8988T (cell line): ENCODE measurements at places on chromosomes 2 and 18.

DNA sequence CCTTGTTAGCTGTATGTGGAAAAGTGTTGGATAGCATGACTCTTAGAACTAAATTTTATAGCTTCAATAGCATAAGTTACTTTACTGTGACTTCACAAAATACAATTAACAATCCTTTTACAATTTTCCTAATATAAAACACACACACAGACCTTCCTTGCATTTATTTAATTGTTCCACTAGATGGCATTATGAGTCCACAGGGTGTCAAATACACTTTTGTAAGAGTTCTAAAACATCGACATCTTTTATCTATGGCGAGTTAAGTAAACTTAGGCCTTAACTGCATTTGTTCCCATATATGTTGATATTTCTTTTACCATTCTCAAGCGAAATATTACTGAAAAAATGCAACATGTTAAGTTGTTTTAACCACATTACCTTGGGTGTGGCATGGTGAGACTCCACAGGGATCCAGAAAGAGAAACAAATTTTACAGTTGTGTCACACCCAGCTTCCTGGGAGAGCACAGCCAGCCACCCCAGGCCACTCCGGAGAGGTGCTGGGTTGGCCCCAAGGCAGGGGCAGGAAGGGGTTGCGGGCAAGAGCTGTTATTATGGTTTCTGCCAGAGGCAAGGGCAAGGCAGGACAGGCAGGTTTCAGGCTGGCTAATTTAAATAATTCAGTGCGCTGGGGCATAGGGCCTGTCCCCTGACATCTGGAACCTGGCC lies 312.4 kb upstream of the MC4R start:
- no peak for DNase-seq

DNA sequence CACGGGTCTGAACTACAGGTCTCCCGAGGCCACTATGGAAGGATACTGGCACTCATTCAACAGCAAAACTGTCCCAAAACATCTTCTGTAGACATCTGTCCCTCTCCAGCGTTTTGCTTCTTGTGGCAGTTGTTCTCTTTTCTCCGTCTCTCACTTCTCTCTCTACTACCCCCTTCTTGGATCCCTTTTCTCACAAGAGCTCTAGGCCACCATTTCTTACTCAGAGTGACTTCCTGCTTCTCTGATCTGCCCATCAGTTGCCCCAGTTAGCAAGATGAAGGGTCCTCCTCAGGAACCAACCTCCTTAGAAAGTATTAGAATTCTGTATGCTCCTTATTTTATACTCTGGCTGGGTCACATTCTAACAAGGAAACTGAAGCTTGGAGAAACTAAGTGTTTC lies 32.6 kb downstream of the BCL2 start:
- no peak for DNase-seq

DNA sequence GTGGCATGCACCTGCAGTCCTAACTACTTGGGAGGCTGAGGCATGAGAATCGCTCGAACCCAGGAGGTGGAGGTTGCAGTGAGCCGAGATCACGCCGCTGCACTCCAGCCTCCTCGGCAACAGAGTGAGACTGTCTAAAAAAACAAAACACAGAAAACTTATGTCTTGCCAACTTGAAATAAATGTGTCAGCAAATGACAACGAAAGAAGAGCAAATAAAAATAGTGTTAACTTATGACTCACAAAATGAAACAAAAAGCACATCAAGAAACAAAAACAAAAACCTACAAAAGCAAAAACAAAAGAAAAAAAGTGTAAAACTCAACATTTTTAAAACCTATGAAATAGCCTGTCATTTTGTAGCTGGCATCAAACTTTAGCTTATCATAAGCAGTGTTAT lies 65.2 kb downstream of the KCNH7 start:
- DNase-seq: no peak

GRCh38 chr18:41577529-41577928 lies 377.5 kb upstream of the PIK3C3 start:
- DNase-seq: no peak

DNA sequence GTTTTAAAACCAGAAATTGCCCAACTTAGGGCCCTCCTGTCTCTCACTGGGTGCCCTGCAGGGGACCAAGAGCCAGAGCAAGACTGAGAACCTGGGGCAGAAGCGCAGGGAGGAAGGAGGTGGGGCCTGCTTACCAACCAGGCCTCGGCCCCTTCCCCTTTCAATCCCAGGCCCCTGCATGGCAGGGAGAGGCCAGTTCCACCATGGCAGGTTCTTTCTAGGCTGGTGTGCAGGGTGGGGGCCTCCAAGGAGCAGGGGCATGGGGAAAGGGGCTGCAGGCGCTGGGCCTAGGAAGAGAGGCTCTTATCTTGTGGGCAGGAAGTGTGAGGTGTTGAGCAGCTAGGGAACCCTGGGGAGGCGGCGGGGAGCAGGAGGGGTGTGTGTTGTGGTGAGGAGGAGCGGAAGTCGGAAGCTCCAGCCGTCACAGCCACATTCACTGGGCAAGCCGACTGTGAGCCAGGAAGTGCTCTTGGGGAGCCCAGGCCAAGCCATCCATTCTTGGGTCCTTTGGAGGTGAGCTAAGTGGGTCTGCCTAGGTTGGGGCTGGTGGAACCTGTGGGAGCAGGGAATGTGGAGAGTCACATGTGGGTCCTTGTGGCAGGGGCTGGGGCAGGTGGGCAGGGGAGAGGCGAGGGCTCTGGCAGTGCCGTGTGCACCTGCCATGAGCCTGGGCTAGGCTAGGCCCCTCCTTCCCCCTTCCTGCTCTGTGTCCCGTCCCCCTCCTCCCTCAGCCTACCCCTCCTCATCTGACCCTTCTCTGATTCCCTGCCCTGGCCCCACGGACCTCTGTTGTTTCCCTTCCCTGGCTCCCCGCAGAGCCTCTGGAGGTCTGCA lies at the start of gene PSD4:
Gene PSD4 (plus strand): TSS at position 430 of the 834 bp plus-strand sequence. CDS start 8,486 bp downstream, outside the sequence.
- no peak for DNase-seq

- DNase-seq: no peak
These were observed 195.1 kb downstream of the LPIN1 start for GRCh38 chr2:11941201-11942177.

- no peak for DNase-seq
These were observed 243.9 kb upstream of the LRRTM1 start for GRCh38 chr2:80548469-80548868.

GRCh38 chr2:223621901-223622300 lies 19.7 kb upstream of the SCG2 start:
- DNase-seq: no peak
